Activated T-helper 2 cell treated with anti-CD3 and anti-CD28 coated beads, Interferon-gamma antibody, Interleukin-2, Interleukin-4, amounts not matched to agents 10 μg/mL and 5 μg/mL and 100 μg/mL, durations not matched to agents 14 hours and 24 hours and 36 hours (primary cell): ENCODE measurements at places on chromosomes 4 and X. TPM values are rescaled to one million over a fixed set of nuclear protein-coding genes. Genes with fewer than 3 reads are reported as not detected.

- no peak for DNase-seq
These were observed 25.1 kb upstream of the PRDM8 start for GRCh38 chr4:80172203-80172602.

DNA sequence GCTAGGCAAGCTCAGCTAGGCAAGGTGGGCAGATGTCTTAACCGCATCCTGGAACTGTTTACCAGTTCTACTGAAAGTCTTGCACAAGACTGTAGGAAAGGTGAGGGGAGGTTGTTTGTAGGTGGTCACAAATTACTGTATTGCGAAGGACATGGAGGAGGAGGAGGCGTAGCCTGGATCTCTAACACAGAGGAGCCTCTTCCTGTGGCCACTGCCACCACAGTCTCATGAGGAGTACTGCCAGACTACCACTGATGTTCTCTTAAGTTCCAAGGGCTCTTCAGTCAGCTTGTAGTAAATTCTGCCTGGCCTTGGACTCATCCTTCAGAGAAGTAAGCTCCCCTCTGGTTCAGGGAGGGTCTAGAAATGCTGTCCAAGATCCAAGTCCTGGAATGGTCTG, 258.6 kb downstream of the FAT4 start:
- no peak for DNase-seq

- no peak for DNase-seq
These were observed 23.4 kb upstream of the XK start for GRCh38 chrX:37662181-37662580.

The ARMCX1 gene
- 0.82 and 1.1 TPM in 2 replicates for total RNA-seq
